ENCODE measurements at places on chromosomes 2 and 18.

GRCh38 chr2:216549926-216550690, 51.5 kb downstream of the RPL37A start:
- DNase-seq: no peak

GRCh38 chr2:31053929-31054782, 84.1 kb downstream of the GALNT14 start:
- DNase-seq: no peak

- no peak for DNase-seq
Observed at GRCh38 chr2:18682681-18683080, 93.3 kb upstream of the NT5C1B start.

DNA sequence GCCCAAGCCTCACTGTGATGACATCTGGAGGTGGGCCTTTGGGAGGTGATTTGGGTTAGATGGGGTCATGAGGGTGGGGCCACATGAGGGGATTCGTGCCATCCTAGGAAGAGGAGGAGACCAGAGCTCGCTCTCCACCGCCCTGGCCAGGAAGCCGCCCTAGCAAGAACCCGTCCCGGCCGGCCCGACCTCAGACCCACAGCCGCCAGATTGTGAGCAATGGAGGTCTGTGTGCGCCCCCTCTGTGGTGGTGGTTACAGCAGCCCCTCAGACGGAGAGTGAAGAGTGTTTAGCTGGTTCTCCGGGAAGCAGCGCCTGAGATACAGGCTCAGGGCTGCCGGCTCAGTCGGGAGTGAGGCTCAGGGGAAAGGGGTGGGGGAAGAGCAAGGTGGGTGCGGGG, 83.3 kb downstream of the RTP5 start:
- DNase-seq: no peak

DNA sequence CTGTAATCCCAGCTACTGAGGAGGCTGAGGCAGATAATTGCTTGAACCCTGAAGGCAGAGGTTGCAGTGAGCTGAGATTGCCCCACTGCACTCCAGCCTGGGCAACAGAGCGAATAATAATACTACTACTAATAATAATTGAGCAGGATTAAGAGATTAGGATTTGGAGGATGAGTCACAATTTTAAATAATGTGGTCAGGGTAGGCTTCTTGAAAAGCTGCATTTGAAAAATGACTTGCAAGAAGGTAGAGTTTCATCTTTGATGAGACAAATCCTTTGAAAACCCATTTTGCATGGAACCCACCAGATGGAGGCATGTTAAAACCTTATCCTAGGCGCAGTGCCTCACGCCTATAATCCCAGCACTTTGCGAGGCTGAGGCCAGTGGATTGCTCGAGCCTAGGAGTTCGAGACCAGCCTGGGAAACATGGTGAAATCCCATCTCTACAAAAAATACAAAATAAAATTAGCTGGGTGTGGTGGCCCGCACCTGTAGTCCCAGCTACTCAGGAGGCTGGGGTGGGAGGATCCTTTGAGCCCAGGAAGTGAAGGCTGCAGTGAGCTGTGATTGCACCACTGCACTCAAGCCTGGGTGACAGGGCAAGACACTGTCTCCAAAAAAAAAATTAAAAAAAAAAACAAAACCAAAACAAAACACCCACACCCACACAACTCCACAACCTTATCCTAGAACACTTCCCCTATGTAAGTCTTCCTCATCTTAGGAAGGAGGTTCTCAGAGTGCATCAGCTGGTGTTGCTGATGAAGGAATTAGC, 3.3 kb upstream of the ATP8B1 start:
- DNase-seq: no peak

GRCh38 chr2:109201465-109202327, 72.7 kb downstream of the SH3RF3 start:
- DNase-seq: no peak

GRCh38 chr2:28344756-28345373, 47.8 kb upstream of the FOSL2 start:
- no peak for DNase-seq

- no peak for DNase-seq
Observed at GRCh38 chr18:3323900-3324299, 62.0 kb downstream of the MYL12B start.

GRCh38 chr2:120949957-120950590, 214.4 kb downstream of the GLI2 start:
- no peak for DNase-seq

- no peak for DNase-seq
Observed at GRCh38 chr2:238919307-238919706, 71.4 kb downstream of the TWIST2 start.

- DNase-seq: no peak
Observed at GRCh38 chr2:143160732-143161707, 31.8 kb downstream of the ARHGAP15 start.

GRCh38 chr18:51370996-51371395, 173.5 kb upstream of the MEX3C start:
- no peak for DNase-seq

GRCh38 chr2:12169721-12170120, 423.3 kb downstream of the LPIN1 start:
- no peak for DNase-seq

- DNase-seq: no peak
Observed at GRCh38 chr2:59732871-59733566, 820.4 kb downstream of the BCL11A start.

DNA sequence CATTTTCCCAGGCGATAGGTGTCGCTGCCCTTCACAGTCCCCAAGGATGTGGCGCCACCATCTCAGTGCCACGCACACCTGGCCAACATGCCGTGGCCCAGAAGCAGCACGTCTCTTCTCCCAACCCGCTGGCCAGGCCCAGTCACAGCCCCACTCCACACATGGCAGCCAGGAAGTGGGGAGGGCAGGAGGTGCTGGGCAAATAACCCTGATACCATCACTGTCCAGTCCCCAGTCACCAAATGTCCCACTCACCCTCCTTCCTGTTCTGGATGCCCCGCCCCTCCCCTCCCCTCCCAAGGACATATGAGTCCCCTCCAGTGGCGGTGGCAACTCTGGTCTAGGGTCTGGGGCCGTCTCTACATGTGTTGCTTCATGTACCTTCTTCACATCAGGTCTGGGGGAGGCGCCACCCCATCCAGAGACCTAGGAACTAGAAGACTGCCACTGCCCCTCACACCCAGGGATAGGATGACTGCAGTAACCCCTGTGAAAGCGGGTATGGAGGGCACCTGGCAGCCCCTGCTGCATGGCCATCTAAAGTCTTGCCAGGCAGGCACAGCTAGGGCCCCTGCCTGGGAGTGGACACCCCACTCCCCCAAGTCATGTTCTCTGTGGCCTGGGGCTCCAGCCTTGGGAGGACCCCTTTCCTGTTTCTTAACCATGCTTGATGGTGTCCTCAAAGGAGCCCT, 7.3 kb upstream of the CAPN10 start:
- no peak for DNase-seq

- peak; percentile 43 for DNase-seq
Observed at GRCh38 chr2:96528006-96528699, 8.4 kb upstream of the ARID5A start.

DNA sequence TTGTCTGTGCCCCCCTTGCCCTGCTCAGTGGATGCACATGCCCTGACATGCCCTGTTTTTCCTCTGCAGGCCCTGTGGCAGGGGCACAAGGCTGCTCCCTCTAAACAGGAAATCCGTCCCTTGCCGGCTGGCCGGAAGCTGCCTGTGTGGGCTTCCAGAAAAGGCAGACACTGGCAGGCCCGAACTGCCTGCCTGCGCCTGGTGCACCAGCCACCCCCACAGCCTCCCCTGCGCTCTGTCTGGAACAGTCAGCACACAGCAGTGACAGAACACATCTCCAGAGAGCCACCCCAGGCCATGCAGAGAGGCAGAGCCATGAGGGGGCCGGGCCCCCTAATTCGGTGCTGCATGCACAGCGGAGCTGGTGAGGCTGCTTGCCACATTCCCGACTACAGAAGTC, 33.5 kb downstream of the LOXHD1 start:
- no peak for DNase-seq

DNA sequence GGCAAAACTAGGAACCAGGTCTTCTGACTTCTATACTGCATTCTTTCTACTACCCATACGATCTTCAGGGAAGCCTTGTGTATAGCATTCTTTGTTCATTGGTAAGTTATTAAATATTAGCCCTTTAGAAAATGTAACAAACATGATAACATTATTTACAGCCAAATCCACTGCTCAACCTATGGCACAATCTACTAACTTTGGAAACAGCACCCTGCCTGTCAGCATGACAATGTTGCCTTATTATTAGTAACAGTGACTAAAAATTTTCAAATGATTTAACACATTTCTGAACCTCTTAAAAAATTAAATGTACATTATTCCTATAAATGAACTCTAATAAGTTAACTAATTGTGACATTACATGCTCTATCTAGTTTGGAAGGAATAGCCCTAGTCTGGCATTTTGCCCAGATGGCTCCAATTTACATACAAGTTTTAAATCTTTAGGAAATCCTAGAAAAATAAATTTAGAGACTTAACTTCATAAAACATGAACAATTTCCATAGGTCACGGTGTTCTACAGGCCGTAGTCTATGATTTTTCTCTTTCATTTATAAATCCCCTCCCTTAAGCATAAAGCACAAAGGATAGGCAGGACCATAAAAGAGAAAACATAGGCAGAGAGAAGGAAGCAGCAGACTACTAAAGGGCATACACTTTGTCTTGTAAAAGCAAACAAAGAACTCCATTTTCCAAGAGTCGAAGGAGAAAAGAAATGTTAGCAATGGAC, 33.7 kb downstream of the YES1 start:
- no peak for DNase-seq

DNA sequence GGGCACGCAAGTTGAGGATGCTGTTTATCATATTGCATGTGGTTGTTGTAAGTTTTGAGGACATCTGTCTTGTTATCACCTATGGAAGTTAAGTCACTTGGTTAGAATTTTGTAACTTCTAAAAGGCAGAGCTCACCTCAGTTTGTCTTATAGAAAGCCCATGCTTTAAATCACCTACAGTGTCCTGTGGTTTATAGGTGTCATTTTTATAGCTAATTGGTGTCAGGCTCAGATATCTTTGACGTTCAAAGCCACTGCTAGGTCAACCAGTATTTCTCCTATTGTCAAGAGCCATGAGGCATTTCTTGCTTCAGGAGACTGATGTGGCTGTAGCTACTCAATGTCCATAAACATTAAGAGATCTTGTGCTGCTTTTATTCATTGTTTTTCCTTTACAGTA, 16.8 kb downstream of the ZNF532 start:
- no peak for DNase-seq

DNA sequence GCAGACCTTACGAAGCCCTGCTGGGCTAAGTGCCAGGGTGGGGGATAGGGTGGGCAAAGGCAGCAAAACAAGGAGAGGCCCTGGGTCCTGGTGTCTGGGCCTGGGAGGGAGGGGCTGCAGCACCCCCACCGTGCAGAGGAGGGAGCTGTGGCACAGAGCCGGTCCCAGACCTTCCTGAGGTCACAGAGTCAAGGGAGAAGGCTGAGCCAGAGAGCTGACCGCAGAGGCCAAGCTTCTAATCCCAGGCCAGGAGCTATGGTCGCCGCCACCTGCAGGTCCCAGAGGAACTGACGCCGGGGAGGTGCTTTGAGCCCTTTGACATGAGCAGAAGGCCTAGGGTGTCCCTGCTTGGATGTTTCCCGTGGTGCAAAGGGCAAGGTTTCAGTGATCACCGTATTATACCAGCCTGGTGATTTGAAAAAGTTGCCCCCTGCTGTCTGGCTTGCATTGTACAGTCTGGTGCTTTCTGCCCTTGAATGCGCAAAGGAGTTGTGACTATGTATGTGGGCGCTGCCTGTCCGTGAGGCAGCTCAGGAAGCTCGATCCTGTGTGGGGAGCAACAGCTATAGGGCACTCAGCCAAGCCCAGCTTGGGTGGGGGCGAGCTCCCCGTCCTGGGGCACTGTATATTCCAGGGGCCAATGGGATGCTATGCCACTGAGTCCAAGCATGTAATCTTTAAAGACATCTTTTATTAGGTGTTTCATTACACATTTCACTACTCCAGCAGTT, 44.3 kb downstream of the EDAR start:
- no peak for DNase-seq

Measured in stimulated activated CD8-positive, alpha-beta memory T cell treated with anti-CD3 and anti-CD28 coated beads, Interleukin-15, amount 100 ng/mL, for 24 hours (primary cell).